Kidney epithelial cell (primary cell): ENCODE measurements at places on chromosomes 5 and 9. TPM values are rescaled to one million over a fixed set of nuclear protein-coding genes. Genes with fewer than 3 reads are reported as not detected.

IL13 gene
- not detected in 2 replicates for total RNA-seq

CCDC152 gene
- total RNA-seq, result 0.68 and 0.96 TPM in 2 replicates

CCDC192 gene
- not detected in 2 replicates for total RNA-seq

ZDHHC11B gene
- 0.25 and 0.55 TPM in 2 replicates for total RNA-seq

SNAPC4 gene
- 14.9 and 21.0 TPM in 2 replicates for total RNA-seq

SLC22A5 gene
- total RNA-seq, result 13.2 and 19.1 TPM in 2 replicates

LTC4S gene
- 0.41 and 5.1 TPM in 2 replicates for total RNA-seq

CCL21 gene
- total RNA-seq, result not detected in 2 replicates

ASS1 gene
- total RNA-seq, result 45.6 and 50.8 TPM in 2 replicates

RANBP3L gene
- total RNA-seq, result 0.07 TPM in 1 of 2 replicates, not detected in the other
